Skin of body (tissue), 3 donors: ENCODE measurements at places on chromosomes 16 and 17. TPM values are rescaled to one million over a fixed set of nuclear protein-coding genes. Genes with fewer than 3 reads are reported as not detected.

DNA sequence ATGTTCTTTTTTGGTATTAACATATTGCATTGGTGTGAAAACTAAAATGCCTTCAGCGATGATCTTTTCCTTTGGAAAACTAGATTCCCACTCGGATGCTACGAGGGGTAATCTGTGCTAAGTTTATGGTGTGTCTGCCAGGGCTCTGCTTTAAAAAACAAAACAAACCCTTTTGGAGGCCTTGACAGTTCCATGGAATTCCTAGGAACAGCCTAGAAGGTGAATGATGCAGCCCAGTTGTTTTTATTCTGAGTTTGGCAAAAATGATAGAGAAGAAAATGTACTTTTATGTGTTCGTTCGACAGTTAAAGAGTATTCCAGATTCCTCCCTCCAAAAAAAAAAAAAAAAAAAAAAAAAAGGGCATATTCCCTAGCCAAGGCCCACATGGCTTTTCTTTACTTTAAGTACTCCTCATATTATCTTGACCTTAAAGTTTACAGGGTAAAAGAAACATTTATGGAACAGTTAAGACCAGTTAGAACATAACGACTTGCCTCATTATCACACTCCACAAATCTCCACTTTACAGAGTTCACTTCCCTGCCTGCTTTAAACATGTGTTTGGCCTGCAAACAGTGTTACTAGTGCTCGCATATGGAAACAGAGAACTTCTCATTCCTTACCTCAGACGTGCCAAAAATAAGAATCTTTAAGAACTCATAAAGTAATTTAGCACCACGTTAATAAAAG, 159.1 kb downstream of the WWOX start:
- peak; percentile 62 for DNase-seq

- no peak for DNase-seq
Measured at GRCh38 chr16:31501226-31501965, 6.8 kb downstream of the RUSF1 start.

DNA sequence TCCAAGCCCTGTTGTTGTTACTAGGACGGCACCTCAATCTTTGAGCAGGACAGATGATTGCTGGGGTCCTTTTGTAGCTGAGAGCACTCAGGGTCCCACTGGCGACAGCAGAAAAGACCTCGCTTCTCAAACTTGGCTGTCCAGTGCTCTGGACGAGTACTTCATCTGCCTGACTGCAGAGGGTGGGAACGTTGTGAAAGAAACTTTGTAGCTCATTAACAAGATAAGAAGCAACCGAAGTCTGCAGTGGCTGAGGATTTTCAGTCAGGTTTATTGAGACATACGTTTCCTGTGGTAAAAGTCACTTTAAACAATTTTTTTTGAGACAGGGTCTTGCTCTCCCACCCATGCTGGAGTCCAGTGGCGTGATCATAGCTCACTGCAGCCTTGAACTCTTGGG, 191.7 kb downstream of the PRKCB start:
- DNase-seq: no peak

DNA sequence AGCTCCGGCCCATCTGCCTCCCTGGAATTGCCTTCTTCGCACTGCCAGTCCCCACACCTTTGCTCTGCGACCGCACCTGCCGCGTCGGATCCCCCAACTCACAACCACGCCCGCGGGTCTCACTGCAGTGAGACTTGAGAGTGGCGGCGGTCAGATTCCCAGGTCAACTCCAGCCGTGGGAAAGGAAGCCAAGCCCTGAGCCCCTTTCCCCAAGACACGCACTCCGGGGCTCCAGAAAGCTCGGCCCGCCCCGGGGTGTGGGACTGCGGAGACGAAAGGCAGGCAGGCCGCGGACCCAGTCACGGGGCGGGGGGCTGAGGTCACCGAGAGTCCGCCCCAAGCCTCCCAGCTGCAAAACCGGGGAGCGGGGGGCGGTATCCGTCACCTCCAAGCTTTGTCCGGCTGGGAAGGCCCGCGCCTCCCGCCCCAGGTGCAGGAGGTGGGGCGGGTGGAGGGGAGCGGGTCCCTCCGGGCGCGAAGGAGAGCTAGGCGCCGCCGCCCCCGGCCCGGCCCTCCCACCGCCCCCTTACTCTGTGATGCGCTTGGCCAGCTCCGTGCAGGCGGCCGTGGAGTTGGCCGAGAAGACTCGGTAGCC, 615 bp downstream of the PRPSAP1 start:
- no peak for DNase-seq

GRCh38 chr17:7774055-7774521, 56.5 kb downstream of the DNAH2 start:
- no peak for DNase-seq

DNA sequence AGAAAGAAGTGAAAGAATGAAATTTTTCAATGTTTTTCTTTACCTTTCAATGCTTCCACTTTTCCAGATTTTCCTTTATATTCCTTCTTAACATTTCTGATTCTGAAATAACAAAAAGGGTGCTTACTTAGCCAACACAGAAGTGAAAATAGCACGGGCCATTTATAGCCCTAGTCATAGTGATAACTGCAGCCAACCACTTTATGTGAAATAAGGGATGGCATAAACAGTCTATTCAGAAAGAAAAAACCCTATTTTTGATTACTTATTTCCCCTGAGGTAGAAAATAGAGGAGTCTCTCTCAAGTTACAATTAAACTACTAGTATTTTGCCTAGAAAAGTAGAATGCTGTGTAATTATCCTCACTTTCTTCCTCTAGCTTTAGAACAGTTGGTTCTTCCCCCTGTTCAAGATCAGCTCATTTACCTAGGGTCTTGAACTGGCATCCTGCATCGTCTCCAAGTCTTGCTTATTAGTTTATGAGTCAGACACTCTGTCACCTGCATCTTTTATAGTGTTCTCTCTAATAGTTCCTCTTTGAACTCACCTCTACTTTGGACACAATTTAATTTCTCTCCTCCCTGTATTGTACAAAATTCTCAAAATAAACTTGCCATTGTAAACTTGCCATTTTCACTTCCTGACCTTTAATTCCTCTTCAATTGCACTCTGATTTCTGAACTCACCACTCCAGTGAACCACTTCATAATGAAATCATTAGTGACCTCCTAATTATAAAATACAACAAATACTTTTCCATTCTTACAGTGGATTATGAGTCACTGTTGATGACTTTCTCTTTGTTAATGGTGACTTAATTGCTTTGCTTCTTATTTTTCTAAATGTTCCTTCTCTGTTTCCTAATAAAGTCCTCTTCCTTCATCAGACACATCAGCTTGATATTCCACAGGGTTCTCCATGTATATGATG, 23.6 kb downstream of the ABCA6 start:
- DNase-seq: no peak

DNA sequence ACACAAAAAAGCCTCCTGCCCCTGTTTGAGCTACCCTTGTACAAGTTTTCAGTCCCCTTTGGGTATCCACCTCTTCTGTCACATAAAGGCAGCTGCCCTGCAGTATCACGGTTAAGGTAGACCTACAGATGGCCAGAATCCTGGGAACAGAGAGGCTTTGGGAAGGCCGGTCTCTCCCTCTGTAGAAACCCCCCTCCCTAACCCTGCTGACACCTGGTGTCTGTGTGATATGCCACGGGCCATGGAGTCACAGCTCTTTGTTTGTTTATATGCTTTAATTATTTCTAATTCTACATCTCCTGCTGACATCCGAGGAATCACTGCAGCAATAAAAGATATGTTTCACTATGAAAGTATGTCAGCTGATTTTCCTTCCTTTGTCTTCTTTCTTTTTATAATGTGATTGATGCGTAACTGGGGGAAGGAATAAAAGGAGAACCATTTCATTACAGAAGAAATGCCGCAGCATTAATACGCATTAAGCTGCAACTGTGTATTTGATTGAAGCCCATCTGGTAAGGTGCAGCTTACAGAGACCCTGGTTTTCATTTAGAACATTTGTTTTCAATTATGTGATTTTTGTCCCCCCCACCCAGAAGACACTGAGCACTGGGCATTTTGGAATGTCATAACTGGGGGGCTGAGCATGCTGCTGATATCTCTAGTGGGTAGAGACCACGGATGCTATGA, 142.1 kb downstream of the SLC39A11 start:
- no peak for DNase-seq

CDC6 gene
- total RNA-seq: 7.1 TPM

ZNF668 gene
- total RNA-seq: 3.5 TPM

SIRT7 gene
- 12.6 TPM for total RNA-seq

ZG16B gene
- 2.6 TPM for total RNA-seq

CACNG5 gene
- not detected for total RNA-seq

GFAP gene
- total RNA-seq: 0.69 TPM
